ENCODE measurements at places on chromosomes 7 and 10.

GRCh38 chr10:31102421-31102820 is 70.8 kb upstream of the ZNF438 start:
- no peak for DNase-seq

DNA sequence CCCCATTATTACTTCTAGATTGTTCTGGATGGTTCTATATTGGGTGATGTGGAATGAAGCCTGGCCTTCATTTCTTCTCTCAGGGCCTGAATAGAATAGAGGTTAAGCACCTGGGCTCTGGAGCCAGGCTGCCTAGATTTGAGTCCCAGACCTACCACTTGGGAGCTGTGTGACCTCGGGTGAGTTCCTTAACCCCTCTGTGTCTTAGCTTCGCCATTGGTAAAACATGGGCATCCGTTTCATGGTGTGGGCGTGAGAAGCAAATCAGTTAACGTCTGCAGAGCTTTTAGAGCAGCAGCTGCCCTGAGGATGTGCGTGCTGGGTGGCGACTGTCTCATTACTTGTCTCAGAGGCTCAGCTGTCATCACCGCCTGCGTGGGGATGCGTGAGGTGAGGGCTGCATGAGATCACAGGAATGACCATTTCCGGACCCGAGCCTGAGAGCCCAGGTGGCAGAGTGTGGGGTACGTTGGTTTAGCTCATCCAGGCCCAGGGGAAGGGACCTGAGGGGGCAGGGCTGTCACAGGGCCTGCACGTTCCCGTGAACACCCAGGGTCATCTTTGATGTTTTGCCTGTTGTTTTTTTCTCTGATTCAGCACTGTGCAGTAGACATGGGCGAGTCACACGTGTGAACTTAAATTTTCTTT is 9.7 kb downstream of the AGAP3 start:
- no peak for DNase-seq

GRCh38 chr7:129655811-129656210 is 44.3 kb downstream of the NRF1 start:
- no peak for DNase-seq

GRCh38 chr7:121420976-121421375 is 24.9 kb upstream of the FAM3C start:
- no peak for DNase-seq

GRCh38 chr7:79452032-79452494 is 1.4 kb downstream of the MAGI2 start:
- DNase-seq: peak; percentile 19

DNA sequence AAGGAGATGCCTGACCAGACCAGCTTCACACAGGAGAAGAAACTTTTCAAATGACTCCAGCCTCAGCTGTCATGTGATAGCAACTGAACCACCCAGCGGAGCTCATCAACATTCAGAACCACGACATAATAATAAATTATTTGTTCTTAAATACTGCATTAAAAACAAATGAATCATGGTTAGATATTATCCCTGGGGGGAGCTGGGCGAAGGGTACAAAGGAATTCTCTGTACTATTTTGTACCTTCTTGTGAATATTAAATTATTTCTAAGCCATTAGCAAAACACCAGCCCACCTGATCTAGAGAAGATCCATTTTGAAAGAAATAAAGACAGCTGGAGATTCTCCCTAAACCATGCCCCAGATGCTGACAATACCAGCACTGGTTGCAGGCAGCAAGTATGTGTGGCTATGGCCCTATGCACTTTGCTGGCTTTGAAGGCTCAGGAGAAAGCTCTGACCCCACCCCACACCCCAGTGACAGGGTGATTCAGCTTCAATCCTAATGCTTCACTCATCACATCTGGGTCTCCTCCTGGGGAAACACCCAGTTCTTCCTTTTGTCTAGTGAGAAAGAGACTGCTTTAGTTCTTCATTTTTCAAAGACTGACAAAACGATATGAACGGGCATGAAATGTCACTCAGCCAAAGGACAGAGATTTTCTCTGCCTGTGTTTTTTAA is 45.5 kb upstream of the NKX2-3 start:
- no peak for DNase-seq

GRCh38 chr10:79057481-79058275 is 11.1 kb upstream of the ZMIZ1 start:
- no peak for DNase-seq

DNA sequence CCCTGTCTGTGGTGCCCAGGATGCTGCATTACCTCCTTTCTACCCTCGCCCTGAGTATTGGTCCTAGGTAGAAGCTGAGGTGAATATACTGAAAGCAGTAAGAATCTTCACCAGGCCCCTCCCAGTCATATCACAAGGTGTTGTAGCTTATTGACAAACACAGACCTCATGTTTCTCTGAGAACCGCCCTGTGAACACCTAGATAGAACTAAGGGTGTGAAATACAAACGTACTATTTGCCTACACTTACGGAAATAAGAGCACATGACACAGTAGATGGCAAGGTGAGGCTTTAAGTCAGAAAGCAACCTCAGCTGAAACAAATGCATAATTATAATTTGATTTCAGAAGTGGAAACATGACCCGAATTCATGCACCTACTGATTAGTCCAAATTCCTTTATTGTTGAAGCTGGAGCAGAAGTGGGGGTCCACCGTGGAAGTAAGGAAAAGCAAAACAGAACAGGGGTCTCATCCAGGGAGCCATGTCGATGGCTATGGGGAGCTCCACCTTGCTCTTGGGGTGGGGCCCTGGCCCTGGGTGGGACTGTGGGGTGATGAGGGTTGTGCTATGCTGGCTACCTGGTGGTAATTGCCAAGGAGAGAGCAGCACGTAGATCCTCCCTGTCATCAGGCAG is at the start of gene NPSR1:
TSS of gene NPSR1 (plus strand) at position 587 of the 637 bp plus-strand sequence. CDS start 195 bp downstream, outside the sequence.
- no peak for DNase-seq

DNA sequence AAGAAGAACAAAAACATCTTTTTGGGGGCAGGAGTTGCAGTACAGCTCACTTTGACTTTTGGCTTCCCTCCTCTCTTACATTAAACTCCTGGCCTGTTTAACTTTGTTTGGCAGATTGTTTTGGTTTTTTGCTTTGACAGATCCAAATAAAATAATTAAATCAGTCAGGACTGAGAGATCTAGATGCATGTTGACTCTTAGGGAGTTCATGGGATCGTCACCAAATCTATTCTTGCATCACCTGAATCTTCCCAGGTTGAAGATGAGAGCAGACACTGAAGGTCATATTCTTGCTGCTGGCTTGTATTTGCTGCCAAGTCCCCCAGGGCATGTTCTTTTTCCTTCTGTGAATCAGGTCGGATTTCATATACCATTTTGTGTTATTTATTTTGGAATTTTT is 759.4 kb downstream of the CNTNAP2 start:
- DNase-seq: no peak

DNA sequence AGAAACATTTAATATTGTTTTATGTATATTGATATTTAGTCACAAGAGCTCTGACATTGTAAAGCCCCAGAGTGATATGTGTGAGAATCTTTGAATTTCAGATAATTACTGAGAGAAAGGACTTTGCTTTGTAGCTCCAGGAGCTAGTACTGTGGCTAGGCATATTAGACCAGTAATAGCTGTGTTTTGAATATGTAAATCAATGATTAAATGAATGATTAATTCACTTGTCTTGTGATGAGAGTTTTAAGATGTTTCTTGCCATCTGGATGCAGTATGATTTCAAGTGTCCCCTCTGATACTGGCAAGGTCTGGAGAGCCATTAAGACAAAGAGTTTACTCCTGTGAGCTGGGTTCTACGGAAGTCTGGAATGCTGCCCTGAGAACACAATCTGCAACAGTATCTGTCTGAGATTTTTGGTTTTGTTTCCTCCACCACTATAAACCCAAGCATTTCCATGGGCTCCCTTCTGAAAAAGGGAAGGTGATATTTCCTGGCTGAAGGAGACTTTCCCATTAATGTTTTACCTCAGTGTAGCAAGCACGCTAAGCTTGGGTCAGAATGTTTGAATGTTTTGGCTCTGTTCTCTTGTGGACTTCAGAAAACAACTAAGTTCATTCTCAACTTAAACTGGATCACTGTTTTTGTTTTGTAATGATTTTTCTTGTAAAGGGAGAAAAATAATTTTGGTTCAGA is 61.3 kb upstream of the BICC1 start:
- no peak for DNase-seq

DNA sequence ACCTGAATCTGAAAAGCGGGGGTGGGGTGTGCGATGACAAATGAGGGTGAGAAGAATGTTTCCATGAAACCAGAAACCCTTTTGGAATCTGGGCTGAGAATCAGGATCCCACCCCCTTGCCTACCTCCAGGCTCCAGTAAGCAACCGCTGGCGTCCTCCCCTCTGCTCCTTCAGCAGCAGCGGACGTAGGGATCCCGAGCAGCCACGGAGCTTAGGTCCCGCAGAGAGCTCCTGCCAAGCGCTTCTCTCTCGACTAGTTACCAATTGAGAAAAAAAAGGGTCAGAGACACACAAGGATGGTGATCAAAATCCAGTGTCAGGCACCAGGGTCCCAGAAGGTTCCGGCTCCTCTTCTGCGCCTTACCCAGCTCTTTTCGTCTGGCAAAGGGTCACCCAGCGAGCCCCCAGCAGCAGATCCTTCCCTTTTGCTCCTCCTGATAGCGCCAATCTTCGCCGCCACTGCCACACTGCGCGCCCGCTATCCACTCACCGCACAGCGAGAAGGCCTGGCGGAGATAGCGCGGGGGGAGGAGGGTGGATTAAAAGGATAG is 733.5 kb downstream of the ZWINT start:
- no peak for DNase-seq

GRCh38 chr10:69976795-69977546 is 75.7 kb upstream of the MACROH2A2 start:
- no peak for DNase-seq

DNA sequence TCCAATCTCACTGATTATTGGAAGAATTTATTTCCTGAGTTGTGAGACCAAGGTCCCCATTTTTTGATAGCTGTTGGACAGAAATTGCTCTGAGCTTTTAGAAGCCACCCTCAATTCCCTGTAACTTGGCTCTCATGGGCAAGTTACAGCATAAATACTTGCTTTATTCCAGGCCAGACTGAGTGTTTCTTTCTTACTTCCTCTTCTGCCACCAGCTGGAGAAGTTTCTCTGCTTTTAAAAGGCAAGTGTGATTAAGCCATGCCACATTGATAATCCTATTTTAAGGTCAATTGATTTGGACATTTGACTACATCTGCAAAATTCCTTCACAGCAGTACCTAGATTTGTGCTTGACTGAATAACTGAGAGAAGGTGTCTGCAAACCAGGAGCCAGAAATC is 14.1 kb upstream of the TAS2R41 start:
- no peak for DNase-seq

Measured in NCI-H526 treated with DMSO at 0.1 percent for 48 hours (cell line).